ENCODE measurements at places on chromosomes 1 and 21.

- no peak for DNase-seq
These were observed 75.2 kb upstream of the TSPAN2 start for GRCh38 chr1:115164484-115164883.

DNA sequence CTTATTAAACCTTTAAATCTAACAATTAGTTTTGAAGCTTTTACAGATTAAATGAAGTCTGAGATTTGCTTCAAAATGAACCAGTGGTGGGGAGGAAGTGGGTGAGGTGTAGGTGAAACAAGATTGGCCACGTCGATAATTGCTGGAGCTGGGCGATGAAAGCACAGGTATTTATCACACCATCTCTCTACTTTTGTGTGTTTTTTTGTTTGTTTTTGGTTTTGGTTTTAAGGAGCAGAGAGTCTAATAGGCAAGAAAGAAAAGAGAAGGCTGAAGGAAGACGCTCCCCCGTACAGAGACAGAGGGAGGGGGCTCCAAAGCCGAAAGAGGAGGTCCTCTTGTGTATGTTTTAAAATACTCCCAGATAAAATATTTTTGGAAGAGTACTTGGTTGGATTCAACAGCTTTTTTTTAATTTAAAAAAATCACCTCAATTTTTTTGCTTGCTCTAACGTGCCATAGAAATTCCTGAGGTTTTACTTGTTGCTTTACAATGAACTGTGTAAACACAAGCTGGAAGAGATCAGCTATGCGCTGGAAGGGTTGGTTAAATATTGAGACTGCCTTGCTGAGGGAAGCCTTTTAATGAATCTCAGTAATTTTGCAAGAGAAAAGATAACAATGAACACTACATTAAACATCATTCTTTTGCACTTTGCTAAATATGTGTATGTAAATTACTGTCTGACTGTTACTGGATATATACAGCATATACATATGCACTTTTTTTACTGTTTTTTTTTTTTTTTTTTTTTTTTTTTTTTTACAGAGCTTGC, 6.7 kb upstream of the LGALS8 start:
- no peak for DNase-seq

GRCh38 chr1:177794376-177794991, 175.4 kb downstream of the SEC16B start:
- no peak for DNase-seq

DNA sequence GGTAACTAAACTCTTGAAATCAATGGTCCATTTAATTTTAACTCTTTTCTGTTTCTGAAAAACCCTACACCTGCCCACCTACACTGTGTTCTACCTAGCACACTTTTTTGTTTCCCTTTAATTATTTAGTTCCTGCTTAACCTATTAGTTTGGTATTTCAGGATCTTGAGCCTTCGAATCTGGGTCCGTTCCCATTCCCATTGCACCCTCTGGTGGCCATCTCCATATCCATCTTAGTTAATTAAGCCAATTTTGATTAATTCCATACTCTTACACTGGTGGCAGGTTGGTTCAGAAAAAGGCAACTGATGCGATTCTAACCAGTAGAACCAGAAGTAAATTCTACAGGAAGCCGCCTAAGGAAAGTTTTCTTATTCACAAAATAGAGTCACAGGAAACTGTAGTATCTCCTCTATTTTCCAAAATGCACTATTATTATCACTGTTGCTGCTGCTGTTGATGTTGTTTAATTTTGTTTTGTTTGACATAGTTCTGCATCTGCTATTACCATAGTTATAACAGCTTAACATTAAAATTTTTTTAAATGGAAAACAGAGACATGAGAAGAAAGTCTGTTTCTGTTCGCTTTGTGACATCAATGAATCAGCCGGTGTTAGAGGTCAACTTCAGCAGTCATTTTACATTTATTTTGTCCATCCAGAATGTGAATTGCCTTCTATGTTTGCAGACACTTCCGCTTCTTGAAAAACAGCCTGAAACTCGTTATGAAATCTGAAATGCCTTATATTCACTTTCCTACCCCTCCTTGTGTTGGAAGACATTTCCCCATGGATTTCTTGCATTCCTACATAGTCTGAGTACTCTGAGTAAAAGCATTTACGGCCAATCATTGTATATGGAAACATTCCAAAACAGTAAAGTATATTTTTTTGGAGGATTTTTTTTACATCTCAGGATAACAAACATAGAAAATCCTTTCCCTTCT, 115.5 kb upstream of the NCAM2 start:
- DNase-seq, result peak; percentile 29

GRCh38 chr1:86504895-86505563, 36.3 kb downstream of the CLCA1 start:
- no peak for DNase-seq

GRCh38 chr1:194705123-194705854, 1518.9 kb upstream of the B3GALT2 start:
- DNase-seq, result no peak

DNA sequence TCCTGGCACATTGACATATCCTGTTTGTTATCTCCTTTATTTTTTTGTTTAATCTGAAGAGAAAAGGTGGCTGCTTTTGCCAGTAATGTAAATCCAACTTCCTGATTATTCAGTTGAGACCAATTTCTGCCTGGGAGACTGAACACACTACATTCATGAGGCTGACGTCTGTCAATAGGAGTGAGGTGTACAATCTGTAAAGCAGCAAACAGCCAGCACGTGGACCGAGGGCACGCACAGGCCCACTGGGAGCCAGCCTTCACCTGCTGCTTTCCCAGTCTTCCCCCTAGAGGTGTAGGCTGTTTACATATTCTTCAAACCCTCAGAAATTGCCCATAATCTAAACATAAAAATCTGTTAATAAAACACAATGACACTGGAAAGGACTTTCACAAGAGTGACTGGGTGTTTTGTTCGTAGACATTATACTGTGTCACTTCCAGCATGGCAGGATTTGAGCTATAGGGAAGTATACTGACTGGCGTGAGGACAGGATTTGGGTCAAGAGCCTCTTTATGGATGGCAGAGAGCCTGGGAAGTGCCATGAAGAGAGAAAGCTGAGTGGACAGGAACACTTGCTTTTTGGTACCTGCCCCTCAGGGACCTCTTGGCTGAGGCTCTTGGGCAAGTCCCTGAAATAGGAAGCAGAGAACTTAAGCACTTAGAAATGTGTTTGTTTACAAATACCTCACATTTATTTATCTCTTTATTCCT, 552.9 kb upstream of the CAMK1G start:
- no peak for DNase-seq

DNA sequence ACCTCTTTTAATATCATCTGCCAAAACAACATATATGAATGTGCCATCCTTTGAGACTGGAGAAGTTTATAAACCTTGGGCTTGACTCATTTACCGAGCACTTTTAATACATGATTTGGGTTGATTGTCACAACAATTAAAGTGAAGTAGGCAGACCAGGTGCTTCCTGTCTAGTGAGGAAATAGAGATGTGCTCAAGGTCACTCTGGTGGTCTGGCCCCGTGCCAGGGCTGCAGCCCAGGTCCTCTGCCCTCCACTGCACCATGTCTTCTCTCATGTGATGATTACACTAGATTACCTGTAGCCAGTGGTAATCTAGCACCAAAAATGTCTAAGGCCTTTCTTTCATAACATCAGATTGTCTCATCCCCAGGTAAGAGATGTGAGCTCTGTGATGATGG, 61.8 kb upstream of the LAMC2 start:
- no peak for DNase-seq

DNA sequence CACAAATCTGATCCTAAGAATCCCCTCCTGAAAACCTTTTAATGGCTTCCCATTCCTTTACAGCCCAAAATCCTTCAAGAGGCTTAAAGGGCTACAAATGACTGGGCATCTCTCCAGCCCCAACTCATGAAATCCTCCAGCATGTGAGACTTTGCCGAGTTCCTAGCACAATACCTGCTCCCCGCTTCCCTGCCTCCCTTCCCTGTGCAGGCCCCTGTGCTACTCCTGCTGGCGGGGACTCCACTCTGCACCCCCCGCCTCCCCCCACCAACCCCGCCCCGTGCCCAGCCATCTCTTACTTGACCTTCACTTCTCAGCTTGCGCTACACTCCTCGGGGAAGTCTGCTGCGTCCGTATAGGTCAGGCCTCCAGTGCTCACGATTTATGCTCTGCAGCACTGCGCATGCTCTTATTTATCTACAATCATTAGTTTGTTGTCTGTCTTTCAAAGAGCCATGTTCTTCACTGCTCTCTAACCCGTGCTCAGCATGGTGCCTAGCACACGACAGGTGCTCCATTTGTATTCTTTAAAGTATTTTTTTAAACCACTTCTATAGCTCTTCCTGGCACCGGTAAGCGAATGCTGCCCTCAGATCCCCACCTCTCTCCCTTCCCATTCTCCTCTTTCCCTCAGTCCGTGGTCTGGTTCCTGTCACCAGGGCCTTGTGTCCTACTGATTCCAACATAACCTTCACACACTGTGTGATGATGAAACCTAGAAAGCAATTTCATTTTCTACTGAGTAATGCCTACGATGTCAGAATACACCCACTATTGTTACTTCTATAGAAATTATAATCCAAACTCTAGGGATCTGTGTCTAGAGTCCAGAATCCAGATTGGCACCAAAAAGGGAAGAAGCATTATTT, 37.5 kb upstream of the PLA2G2C start:
- no peak for DNase-seq

- no peak for DNase-seq
These were observed 163.9 kb downstream of the ST6GALNAC5 start for GRCh38 chr1:77031106-77031662.

DNA sequence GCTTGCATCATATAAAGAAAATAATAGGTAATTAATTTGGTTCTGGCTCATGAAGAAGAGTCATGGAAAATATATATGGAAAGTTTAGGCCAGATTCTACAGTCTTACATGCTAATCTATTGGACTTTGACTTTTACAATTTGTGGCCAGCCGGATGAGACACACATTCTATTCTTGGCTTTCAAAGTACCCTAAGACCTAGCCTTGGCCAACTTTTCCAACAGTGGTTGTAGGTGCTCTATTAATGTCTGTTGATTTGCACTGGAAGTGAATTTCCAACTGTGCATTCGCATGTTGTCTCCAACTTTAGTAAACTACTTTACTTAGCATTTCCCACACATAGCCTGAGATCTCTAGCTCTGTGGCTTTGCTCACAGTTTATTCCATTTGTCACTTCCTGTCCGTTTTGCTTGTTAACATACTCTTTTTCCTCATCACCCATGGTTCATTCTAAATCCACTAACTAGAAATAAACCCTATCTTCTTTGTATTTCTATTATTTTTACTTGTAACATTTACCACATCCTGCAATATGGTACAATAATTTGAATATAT, 644.0 kb downstream of the PTPRC start:
- peak; percentile 15 for DNase-seq

- DNase-seq, result no peak
These were observed 195.5 kb upstream of the NCAM2 start for GRCh38 chr21:20802631-20803260.

DNA sequence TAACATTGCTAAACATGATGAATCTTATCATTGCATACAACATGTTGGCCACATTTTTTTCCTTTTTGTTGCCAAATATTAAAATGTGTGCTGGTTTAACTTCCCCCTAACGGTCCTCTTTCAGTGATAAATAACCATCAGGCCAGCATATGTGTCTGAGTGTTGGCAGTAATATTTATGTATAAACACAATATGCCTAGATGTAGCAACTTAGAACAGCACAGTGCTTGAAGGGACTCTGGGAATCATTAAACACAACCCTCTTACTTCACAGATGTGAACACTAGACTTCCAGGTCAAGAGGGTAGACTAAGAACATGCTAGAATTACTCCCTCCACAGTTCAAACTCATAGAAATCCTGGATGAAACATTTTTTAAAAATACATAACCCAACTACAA, 581.8 kb downstream of the PLPP3 start:
- DNase-seq, result no peak

- no peak for DNase-seq
These were observed 92.6 kb upstream of the TMPRSS2 start for GRCh38 chr21:41600556-41600955.

- DNase-seq, result no peak
These were observed 8.7 kb downstream of the CFAP107 start for GRCh38 chr1:12754738-12755137.

GRCh38 chr1:153365696-153366095, 8.0 kb downstream of the S100A9 start:
- DNase-seq, result no peak

- DNase-seq, result no peak
These were observed 215.7 kb downstream of the ST6GALNAC3 start for GRCh38 chr1:76290271-76290670.

- DNase-seq, result no peak
These were observed 203.3 kb upstream of the JUN start for GRCh38 chr1:58986996-58987767.

DNA sequence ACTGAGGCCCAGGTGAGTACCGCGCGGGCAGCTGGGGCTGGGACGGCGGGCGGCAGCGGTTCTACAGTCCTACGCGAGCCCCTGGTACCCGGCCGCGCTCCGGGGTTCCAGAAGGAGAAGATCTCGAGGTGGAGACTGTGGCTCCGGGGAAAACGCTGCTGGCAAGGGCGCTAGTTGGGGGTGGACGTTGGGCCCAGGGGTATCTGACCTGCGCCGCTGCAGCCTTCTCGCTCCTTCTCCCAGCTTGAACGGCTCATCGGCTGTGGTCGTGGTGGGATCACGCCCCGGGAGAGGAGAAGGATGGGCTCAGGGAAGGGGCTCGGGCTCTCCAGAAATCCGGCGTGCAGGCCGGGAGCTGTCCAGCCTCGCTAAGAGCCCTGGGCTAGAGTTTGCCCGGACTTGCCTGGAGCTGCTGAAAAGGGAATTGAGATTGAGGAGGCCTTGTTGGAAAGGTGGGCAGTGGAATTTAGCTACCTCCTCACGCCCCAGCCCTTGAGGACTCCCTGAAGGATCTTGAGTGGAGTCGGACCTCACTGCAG, 1.1 kb upstream of the POU3F1 start:
- DNase-seq, result no peak

GRCh38 chr1:3469849-3470649, 15.6 kb downstream of the ARHGEF16 start:
- DNase-seq, result no peak

DNA sequence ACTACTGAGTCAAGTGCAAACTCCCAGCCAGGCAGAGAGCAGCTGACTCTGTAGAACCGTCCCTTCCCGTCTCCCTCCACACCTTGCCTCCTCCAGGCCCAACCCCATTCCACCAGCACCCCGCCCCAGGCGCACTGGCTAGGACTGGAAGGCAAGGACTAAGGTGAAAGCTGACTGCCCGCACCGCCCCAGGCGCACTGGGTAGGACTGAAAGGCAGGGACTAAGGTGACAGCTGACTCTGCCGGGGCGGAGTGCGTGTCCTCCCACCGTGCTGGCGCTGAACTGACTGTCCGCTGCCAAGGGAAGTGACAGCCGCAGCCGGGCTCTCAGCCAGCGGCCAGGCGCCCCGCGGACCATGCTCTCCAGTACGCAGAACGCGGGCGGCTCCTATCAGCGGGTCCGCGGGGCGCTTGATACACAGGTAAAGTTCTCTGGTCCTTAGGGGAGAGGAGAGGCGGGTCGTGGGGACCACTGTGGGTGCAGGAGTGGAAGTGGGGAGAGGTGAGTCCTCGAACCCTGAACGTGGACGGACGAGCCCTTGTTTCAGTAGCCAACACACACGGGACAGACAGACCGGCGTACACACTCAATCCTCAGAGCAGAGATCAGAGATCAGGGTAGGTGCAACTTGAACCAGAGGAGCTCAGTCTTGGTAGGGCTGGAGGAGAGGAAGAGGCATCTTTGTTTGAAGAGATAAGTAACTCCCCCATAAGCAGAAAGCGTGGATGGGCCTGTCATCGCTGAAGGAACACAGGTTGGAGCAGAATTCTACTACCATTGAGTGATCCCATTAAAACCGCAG, 58.0 kb downstream of the RBM11 start:
- DNase-seq, result no peak
